Stimulated activated CD4-positive, alpha-beta T cell treated with anti-CD3 and anti-CD28 coated beads, Interleukin-1b, Interleukin-23, amount 100 ng/mL, for 48 hours (primary cell): ENCODE measurements at places on chromosomes 3 and 15.

- DNase-seq, result no peak
Observed at GRCh38 chr3:89250742-89251141, 143.3 kb downstream of the EPHA3 start.

- DNase-seq, result no peak
Observed at GRCh38 chr3:123153125-123154019, 48.4 kb upstream of the SEC22A start.

GRCh38 chr3:43023746-43024145 lies 44.6 kb downstream of the GASK1A start:
- DNase-seq, result no peak

- no peak for DNase-seq
Observed at GRCh38 chr3:58403513-58404109, 30.0 kb downstream of the PDHB start.

GRCh38 chr3:76760336-76760735 lies 279.6 kb upstream of the ROBO2 start:
- DNase-seq, result no peak

DNA sequence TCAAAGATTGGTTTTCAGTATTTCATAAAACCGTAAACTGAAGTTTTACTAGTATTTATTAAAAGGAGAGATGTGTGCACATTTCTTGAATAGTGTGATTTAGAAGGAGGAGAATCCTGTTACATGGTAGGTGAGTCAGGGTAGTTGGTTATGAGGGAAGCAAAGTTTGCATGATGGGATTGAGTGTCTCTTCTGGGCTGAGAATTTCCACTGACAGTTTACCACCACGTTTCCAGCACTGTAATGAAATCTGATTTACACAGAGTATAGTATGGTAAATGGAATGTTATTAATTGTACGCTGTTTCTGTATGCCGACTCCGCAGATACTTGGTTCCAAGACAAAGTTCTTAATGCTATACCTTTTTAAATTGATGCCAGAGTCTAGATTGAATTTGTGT lies 1.6 kb downstream of the NECTIN3 start:
- no peak for DNase-seq

DNA sequence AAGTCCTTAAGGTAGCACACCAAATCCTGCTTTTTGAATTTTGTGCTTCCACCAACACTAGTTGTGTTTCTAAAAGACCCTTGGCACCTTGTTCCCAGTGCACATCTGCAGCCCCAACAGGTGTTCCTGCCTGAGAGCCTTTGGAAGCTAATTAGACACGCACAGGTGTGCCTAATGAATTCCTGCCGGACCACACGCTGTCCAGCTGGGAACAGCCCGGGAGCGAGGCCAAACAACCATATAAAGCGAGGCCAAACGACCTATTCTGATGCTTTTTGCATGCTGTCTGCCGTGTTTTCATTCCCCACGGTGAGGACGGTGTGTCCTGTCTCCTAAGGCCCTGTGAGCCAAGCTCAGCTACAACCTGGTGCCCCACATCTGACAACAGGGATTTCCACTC lies 99.5 kb downstream of the ATG7 start:
- DNase-seq, result no peak

GRCh38 chr15:39181940-39182339 lies 398.9 kb upstream of the THBS1 start:
- no peak for DNase-seq

GRCh38 chr3:55859305-55859704 lies 372.2 kb upstream of the WNT5A start:
- no peak for DNase-seq

- no peak for DNase-seq
Observed at GRCh38 chr15:58522865-58523264, 91.1 kb downstream of the LIPC start.

DNA sequence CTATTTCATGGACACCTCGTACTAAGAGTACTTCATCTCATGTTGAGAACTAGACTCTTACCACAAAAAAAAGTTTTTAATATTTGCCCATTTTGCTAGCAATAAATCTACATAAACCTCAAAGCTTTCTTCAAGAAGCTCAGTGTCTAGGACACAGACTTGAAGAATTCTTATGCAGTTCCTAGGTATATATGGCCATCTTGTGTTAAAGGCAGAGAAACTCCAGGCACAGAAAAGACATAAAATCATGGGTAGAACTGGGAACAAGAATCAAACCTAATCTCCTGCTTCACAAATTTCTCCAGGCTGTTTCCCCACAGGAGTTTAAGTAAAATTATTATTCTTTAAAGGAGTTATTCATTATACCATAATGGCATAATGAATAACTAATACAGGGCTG lies 4.4 kb downstream of the MBD4 start:
- no peak for DNase-seq
